IPS-NIHi11 (cell line): ENCODE measurements at places on chromosomes 7 and 10.

DNA sequence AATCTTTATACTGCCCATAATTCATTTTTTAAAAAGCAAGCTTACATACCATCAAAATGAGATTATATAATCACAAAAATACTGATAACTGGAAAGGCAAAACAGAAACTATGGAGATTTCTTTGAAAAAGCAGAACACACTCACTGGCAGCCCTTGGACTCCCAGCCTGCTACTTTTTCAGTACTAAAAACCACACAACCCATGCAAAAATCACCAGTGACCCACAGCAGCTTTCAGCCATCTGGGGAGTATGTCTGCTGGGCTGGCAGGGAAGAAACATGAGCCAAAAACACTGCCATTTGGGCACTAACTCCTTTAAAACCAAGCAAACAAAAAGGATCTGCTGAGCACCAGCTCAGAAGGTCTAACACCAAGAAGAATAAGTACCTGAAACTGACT lies 80.0 kb upstream of the DDC start:
- DNase-seq = no peak

DNA sequence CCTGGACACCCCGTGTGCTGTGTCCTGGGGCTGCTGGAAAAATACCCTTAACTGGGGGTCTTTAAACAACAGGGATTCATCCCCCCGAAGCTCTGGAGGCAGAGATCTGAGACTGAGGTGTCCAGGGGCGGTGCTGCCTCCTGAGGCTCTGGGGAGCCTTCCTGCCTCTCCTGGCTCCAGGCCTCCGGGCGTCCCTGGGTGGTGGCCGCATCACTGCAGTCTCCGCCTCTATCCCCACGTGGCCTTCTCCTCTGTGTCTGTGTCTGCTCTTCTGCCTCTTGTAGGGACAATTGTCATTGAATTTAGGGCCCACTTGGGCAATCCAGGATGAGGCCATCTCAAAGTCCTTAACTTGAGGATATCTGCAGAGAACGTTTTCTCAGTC lies 216.6 kb downstream of the WDR37 start:
- DNase-seq = no peak

GRCh38 chr7:64884913-64885370 lies 18.1 kb upstream of the ZNF273 start:
- DNase-seq = no peak

GRCh38 chr10:61478621-61479312 lies 25.6 kb upstream of the TMEM26 start:
- no peak for DNase-seq

GRCh38 chr7:111105269-111105668 lies 14.3 kb downstream of the LRRN3 start:
- no peak for DNase-seq

DNA sequence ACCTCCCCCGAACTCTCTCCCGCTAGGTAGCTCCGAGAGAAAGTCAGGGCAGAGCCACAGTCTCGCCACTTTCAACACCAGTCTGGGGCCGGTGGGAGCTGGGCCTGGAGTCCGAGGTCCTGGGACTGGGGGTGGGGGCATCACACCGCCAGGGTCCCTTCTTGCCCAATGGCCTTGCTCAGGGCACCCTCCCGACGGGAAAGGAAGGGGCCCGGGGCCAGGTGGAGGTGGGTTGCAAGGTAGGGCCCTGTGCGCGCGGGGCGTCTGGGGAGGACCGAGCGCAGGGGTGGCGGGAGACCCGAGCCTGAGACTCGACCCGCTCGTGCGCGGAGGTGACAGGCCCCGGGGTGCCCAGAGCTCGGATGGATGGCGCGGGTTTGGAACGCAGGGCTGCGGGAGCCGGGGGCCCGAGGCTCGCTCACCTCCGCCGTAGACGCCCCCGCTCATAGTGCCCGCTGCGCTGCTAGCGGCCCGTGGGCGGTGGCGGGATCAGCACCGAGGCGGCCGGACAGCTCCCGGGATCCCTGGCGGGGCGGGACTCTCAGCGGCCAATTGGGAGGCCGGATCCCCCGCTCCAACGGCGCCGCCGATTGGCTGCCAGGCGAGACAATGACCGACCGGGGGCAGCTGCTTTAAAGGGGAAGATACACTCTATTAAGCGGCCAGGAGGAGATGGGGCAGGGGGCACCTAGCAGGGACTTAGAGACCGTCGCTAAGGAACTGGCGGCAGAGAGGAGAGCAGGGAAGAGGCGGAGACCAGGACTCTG lies at the start of gene ACTL6B:
ACTL6B (minus strand) TSS at position 541 of the 767 bp plus-strand sequence; CDS start at position 447, 94 bp downstream.
- peak; percentile 100 for DNase-seq

GRCh38 chr10:86262688-86263181 lies 103.9 kb downstream of the GRID1 start:
- DNase-seq = peak; percentile 71

DNA sequence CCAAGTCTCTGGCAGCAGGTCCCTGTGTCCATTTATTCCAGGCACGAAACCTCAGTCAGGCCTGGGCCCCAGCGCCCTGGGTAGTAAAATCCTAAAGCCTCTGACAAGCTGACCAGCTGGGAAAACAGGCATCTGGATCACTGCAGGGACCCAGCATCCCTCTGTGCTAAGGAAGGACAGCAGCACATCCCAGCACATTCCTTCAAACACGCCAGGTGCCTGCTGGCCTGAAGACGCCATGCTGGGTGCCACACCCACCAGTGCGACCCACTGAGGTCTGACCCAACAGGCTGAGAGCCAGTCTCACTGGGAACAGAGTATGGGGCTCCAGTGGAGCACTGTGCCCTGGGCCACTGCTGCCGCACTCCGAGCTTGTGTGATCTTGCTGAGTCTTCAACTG lies 6.4 kb downstream of the DNAJB12 start:
- DNase-seq = no peak

- no peak for DNase-seq
Measured at GRCh38 chr10:53088961-53089360, 316.4 kb upstream of the MBL2 start.

DNA sequence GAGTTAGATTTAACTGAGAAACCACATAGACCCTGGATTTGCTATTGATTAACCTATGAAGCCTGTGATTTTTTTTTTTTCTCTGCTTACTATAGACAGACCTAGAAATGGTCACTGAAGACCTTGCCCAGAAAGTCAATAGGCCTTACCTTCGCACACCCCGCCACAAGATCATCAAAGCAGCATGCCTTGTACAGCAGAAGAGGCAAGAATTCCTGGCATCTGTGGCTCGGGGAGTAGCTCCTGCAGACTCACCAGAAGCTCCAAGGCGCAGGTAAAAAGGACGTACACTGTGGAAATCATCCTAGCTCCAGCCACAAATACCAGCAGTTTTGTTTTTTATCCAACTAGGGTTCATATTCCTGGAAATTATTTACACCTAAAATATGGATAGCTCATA lies 56.2 kb upstream of the GATAD1 start:
- no peak for DNase-seq

GRCh38 chr7:105350906-105351305 lies 37.8 kb downstream of the SRPK2 start:
- DNase-seq = no peak
